Hematopoietic multipotent progenitor cell treated with erythropoietin and hydrocortisone succinate and interleukin-3 and kit ligand, for 8 days (in vitro differentiated cells): ENCODE measurements at places on chromosomes 2 and 18.

GRCh38 chr2:204184226-204184625, 247.7 kb downstream of the ICOS start:
- DNase-seq: no peak

- DNase-seq: no peak
Observed at GRCh38 chr18:37420315-37420880, 145.2 kb downstream of the CELF4 start.

- no peak for DNase-seq
Observed at GRCh38 chr2:113167115-113167932, 6.4 kb upstream of the PSD4 start.

- DNase-seq: no peak
Observed at GRCh38 chr18:74294526-74294925, 2.8 kb upstream of the CYB5A start.

GRCh38 chr2:104873689-104874054, 19.8 kb downstream of the POU3F3 start:
- DNase-seq: no peak

- no peak for DNase-seq
Observed at GRCh38 chr2:44941551-44942234, at the start of gene SIX3. SIX3 (plus strand) TSS chr2:44941702; CDS start chr2:44942105, 403 bp downstream.

GRCh38 chr2:85255456-85255812, 72.4 kb downstream of the TGOLN2 start:
- no peak for DNase-seq

DNA sequence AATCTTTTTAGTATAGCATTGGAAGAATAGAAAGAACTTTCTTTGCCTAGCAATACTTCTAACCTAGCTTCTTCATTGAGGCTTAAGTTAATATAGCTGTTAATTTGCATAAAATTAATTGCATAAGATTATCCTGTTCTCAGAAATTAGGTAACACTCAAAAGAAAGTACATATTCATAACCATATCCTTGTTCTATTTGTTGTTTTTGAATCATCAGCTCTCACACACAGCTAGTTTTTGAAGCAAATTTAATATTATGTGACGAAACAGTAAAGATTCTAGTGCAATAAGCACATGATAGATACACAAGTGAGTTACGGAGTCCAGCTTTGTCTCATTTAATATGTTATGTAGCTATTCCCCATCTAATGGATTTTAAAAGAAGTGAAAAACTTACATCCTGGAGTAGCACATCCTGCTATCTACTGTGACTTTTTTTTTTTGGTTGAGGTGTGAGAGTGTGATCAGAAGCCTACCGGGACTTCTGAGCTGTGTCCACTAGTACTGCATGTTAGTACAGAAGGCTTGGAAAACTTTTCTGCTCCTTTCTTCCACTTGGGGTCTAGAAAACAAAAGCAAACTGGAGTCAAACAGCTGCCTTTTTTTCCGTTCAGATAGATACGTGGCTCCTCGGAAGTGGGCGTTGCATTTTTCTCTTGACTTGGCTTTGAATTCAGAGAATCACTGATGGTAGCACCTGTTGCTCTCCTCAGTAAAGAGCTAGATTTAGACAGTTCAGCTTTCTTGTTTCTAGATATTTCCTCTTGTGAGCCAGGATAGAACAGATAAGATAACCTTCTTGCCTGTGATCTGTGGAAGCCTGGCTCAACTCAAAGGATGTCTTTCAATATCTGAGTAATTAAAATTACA, 27.2 kb downstream of the KDM3A start:
- peak; percentile 9 for DNase-seq

DNA sequence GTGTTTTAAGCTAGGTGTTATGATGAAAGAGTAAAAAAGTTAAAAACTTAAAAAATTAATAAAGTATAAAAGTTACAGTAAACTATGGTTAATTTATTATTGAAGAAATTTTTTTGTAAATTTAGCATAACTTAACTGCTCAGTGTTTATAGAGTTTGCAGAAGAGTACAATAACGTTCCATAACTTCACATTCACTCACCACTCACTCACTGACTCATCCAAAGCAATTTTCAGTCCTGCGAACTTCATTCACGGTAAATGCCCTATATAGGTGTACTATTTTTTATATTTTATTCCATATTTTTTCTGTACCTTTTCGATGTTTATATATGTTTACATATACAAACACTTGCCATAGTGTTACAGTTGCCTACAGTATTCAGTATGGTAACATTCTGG, 694.8 kb upstream of the SLC39A10 start:
- DNase-seq: no peak

DNA sequence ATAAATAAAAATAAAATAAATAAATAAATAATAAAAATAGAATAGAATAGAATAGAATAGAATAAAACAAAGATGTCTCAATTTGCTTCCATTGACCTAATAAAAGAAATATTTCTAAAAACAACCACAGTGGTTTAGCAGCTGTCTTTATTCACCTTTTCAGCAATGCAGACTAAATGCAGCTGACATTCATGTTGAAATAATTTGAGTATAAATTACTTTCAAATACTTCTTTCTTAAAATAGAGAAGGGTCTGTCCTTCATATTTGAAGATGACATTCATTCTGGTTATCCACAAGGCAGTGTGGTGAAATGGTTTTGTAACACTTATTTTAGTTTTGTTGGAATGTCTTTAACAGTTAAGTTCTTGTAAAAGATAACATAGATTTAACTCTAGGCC, 469.4 kb downstream of the IRS1 start:
- DNase-seq: no peak

DNA sequence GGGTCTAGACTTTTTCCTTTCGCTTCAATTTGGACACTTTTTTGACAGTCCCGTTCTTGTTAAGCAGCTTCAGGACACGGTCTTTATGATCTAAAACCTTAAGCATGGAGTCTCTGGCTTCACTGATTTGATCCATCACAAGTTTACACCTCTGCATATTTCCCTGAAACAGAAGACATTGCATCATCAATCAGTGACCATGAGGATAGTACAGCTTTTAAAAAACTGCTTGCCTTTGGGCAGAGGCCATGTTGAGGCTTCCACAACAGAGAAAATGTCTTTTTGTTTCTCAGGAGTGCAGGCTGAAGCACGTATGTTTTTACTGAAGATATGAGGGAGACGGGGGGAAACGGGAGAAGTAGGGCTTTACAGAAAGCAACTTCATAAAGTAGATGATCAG, 56.2 kb upstream of the AMMECR1L start:
- DNase-seq: no peak

DNA sequence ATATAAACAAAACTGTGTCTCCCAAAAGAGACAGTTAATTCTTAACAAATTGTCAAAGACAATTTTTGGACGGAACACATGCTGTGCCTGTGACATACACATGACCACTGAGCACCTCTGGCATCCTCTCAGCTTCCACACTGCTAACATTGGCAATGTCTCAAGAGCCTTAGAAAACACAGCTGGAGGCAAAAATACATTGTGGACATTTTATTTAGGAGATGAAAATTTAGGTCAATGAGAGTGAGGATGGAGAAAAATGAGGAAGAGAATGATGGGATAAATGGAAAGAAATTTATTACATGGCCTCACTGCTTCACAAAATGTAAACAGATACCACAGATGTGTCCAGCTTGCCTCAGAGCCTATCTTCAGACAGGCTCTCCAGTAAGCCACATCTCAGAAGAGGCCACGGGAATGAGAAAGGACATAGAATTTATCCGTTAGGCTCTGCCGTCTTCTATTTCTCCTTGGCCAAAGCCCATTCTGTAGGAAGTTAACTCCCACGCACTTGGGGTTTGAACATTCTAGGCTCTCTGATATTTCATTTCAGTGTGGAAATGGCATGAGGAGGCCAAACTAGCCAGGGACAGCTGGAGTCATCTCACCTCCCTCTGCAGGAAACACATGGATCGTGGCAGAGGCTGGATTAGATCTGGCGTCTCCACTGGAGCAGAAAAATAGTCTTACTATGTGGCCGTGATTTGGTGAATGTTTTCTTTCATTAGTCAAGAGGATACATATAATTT, 519.4 kb upstream of the DSEL start:
- DNase-seq: no peak

GRCh38 chr2:51424418-51424817, 392.5 kb upstream of the NRXN1 start:
- DNase-seq: no peak

GRCh38 chr18:40852406-40852805, 1102.6 kb upstream of the PIK3C3 start:
- no peak for DNase-seq

- DNase-seq: no peak
Observed at GRCh38 chr2:225598897-225599296, 199.4 kb downstream of the NYAP2 start.

DNA sequence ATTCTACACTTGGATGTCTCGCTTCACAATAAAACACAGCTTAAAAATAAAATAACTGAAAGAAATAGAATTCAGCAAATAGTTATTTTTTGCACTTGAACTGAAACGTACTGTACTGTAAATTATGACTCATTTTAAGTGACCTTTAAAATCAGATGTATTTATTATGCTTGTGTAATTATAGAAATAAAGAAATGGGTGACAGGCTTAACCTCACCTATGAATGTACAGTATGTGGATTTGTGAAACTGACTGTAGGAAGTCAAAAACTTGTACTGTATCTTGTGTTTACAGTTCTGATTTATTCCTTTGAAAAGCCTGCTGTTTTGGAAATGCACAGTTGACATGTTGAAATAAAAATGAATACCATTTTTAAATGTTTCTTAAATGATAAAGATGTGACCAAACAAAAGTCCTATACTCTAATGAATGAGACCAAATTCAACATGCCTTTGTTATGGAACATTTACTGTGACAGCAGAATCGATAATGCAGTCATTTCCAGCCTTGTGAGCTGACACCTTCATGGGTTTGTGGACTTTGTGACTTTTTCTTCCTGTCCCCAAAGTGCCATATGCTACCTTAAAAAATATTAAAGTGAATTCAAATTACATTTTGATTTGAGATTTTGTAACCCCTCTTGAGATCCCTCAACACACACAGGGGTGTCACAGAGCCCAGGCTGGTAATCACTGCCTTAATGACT, 32.7 kb downstream of the NEMP2 start:
- no peak for DNase-seq

DNA sequence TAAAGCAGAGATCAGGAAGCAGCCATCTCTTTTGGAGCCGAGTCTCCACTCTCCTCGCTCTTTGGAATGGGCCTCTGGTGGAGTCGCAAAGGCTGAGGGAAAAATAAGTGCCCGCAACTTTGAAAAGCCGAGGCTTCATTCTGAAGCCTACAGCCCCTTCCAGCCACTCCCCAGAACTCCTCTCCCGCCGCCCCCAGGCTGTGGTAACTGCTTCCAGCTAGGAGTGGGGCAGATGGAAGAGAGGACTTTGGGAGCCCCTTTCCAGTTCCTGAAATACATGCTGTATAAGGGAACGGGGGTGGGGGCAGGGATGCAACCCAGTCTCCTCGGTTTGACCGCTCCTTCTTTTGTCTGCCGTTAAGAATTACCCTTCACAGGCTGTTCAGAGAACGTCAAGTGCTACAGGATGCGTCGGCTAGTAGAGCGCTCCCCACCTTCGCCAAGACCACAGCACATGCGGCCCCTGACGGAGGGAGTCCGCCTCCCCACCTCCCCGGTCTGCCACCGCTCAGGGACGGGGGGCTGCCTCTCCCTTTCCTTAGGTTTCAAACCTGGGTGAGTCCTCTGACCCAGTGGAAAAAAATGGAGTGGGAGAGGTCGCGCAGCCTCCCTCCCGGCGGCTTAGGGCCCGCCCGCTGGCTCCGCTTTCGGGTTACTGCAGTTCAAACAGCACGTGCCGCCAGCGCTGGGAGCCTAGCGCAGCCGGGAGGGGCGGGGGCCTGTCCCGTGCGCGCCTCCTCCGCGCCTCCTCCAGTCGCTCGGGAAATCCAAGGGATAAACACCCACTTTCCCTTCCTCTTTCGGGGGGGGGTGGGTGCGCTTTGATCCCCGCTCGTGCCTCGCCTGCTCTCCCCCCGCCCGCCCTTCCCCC, 4.9 kb downstream of the CYP26B1 start:
- no peak for DNase-seq

DNA sequence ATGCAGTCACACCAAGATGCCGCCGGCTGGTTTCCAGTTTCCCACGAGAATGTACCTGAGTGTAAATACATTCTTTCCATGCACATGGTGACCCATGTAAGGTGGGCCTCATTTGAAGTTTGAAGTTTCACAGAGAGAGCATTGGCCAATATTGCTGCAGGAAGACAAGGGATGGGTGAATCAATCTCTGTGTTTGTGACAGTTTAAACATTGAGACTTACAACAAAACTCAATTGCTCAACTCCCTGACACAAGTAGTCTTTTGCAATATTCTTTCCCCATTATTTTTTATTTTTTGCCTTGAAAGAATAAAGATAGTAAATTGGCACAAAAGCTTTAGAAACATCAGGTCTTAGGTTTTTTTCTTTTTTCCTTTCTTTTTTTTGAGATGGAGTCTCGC, 5.1 kb downstream of the SERPINB2 start:
- no peak for DNase-seq

- no peak for DNase-seq
Observed at GRCh38 chr2:31832363-31832762, 178.4 kb downstream of the MEMO1 start.

GRCh38 chr2:105294844-105295481, 34.6 kb downstream of the TGFBRAP1 start:
- peak; percentile 77 for DNase-seq

- DNase-seq: peak; percentile 21
Observed at GRCh38 chr2:202034249-202035088, 814 bp downstream of the FZD7 start.

- no peak for DNase-seq
Observed at GRCh38 chr2:215415218-215415617, 20.6 kb downstream of the FN1 start.

- DNase-seq: peak; percentile 1
Observed at GRCh38 chr18:8367217-8367988, 241.8 kb upstream of the RAB12 start.

DNA sequence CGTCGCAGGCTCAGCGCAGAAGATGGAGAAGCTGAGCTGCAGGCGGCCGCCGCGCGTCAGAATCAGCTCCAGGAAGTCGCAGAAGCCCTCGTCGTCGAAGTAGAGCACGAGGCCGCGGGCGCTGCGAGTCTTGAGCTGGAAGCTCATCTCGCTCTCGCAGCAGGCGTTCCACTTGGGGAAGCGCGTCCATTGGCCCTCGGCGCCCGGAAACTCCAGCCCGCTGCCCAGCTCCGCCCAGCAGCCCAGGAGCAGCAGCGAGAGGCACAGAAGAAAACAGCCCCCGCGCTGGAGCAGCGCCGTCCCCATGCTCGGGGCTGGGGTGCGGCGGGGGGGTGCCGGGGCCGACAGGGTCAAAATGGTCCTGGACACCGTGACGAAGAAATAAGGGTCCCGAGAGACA, 4.0 kb downstream of the NRXN1 start:
- DNase-seq: no peak

DNA sequence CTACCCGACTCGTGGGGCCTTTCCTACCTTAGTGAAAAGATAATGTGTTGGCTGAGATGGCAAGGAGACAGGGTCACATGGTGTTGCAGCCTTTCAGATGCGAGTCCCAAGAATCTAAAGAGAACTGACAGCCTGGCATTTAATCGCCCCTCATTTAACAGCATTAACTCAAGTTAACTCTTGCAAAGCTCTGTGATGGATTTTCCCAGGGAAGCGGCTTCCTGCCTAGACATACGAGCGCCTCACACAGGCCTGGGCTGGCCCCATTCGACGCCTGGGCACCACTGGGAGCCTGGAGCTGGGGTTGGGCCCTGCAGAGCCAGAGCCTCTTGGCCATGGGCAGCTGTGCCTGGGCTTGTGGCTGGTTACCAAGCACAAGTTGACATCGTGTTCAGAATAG, 140.8 kb downstream of the SEPTIN10 start:
- DNase-seq: no peak
